ENCODE measurements at places on chromosomes 2 and 18.

DNA sequence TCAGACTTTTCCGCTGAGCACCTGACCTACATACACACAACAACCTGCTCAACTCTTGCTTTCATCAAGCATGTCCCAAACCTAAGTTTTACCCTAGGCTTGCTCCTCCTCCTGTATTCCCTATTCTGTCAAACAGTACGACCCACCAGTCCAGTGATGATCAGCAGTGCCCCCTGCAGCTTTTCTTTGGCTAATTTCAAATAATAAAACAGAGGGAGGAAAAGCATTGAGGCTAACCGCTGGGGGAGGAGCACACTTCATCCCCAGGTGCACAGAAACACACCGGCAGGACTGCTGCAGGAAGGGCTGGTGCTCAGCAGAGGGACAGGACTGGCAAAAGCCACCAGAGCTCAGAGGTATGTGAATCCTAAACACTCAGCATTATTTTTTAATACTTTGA, 21.2 kb downstream of the E2F6 start:
- DNase-seq = no peak

GRCh38 chr2:233082222-233082930, 22.2 kb downstream of the INPP5D start:
- no peak for DNase-seq

DNA sequence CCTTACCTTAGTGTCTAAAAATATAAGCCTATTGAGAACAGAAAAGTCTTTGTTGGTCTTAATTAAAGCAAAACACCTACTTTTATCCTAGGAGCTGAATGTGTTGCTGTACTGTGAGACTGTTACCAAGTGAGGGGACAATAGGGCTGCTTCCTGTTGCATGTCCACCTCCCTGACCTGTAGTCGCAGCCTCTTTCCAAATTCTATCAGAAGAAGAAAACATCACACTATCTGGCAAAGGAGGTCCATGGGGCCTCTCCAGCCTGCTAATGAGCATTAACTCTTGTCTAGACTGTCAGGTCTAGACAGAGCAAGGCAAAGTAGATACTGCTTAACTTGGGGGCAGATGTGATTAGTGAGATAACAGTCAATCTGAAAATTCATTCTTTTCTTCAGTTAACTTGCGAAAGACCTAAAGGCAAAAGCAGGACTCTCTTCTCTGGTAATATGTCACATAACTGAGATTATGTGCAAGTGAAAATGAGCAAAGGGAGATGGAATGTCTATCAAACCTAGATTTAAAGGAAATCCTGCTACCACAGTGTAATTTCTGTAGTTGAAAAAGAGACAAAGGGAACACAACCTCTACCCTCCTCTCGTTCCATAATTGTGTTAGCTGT, 66.9 kb downstream of the CDH20 start:
- DNase-seq = no peak

DNA sequence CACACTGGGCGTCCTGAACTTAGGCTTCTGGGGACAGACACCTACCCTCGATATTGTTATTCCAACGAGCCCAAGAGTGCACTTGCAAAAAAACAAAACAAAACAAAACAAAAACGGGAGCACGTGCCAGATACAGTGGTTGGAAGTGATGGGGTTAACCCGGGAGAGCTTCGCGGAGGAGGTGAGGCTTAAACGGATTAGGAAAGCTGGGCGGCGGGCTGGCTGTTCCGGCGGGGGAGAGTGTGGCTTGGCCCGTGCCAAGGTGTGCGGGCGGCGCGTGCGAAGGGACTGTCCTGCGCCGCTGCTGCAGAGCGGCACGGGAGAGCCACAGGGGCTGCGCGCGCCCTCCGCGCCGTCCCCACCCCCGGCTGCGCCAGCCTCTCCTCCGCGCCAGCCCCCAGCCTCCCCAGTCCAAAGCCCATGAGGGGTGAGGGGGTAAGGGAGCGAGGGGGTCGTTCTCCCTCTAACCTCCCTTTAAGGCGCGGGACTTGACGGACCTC, 1.5 kb upstream of the SLC30A3 start:
- no peak for DNase-seq

DNA sequence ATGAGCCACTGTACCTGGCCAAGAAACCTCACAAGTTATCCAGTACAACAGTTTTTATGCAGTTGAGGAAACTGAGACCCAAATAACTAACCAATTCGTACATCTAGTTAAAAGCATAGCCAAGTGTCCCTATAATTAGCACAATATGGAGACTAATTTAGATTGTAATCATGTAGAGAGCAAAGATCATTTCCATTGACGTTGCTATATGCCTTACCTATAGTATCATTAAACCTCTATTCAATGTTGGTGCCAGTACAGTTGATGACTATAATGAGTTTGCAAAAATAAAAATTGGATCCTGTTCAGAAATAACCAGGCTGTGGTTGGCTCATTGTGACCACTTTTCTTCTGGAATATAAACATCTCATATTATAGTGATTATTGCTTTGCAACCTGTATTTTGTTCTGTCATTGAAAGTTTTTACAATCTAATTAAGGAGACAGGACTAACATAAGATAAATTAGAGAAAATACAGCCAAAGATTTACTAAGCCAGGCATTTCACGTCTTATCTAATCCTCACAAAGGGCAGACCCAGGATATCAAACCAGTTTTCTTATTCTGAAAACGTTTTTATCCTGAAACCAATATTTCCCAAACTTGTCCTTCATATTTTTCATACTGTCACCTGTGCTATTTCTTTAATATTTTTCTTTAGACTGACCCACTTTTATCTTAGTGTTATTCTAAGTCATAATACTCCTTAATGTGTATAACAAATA, 130.0 kb upstream of the STON1 start:
- no peak for DNase-seq

GRCh38 chr2:142867136-142867535, 10.3 kb upstream of the KYNU start:
- DNase-seq = no peak

GRCh38 chr2:102318437-102318836, 7.1 kb downstream of the IL1RL1 start:
- DNase-seq = no peak

DNA sequence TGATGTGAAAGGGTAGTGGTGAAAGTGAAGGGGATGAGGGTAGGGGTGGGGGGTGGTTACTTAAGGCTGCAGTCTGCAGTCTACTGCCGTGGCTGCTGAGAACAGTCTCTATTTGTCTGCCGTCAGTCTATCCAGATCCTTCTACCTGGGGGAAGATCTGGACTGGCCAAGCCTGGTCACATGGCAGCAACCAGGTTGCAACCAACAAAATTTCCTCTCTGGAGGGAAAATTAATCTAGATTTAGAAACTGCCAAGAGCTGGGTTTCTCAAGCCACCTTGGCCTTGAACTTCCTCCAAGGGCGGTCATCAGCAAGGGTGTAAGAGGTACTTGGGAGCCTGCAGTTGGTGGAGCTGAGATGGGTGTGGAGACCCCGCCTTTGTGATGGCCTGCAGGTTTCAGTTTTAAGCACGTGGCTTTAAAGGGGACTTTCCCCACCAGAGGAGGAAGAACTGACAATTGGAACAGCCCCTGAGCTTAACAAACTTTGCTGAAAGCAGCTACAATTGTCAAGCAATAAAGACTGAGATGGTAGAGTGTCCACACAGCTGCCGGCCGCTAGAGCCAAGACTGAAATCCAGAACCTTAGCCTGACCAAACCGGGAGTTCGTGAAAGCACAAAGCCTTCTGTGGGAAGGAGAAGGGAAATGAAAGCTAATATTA, 31.4 kb upstream of the KCMF1 start:
- no peak for DNase-seq

Measured in NCI-H1930 (cell line).